ENCODE measurements at places on chromosomes 3 and 15.

DNA sequence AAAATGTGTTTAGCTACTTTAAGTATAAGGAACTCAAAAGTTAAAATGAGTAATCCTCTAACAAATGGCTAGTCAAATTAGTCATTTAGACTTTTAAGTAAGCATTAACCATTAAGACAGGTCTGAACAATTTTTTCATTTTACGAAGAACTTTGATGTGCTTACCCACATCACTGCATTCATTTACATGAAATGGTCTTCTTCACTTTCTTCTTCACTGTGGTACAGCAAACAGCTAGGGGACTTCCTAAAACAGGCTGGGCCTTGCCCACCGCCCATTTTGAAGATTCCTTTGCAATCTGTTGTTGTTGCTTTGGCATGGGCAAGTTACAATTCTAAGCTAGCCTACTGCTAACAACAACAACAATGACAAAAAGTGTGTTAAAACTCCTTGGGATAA, 67.4 kb downstream of the CBLB start:
- DNase-seq: peak; percentile 38

- peak; percentile 84 for DNase-seq
Measured at GRCh38 chr3:69082805-69083204, 1.9 kb upstream of the ARL6IP5 start.

DNA sequence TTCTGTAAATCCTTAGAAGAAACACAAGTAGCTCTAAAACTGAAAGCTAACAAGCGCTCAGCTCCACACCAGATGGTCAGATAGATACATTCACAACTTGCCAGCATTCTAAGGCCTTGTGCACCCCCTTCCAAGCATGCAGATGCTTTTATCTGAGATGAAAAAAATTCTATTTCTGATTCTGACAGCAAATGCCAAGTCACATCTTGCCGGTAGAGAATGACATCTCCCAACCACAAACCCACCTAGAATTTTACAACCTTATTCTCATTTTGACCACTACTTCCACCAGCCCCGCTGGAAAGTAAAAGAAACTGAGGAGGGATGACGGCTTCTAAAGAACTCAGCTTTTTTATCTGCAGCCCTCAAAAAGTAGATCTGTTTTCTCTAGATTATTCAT, 57.7 kb downstream of the SUMF1 start:
- no peak for DNase-seq

DNA sequence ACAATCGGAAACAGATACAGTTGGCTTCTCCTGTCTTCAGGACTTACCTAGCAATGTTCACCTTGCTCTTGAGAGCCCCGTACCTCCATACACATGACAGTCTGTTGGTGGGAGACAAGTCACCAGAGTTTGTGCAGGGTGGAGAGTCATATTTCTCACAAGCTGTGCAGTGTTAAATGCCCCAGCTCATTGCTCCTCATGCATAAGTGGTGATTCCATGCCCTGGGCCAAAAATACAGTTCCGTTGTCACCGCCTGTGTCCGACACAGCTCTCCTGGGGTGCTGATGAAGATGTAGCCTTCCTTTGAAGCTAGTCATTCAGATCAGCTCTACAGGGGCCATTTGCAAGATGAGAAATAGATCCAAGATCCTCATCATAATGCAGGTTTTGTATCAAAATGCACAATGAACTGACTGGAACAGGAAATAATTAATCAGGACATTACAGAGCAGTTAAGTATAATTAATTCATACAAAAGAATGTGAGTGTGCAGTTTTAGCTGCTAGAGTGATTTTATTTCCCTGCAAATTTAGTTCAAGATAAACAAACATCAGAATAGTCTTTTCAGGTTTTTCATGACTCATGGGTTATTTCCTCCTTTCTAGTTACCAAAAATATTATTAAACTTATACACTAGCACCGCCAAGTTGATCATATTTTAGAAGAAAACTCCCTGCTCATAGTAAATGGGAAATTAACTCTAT, 66.5 kb downstream of the CD47 start:
- DNase-seq: no peak

DNA sequence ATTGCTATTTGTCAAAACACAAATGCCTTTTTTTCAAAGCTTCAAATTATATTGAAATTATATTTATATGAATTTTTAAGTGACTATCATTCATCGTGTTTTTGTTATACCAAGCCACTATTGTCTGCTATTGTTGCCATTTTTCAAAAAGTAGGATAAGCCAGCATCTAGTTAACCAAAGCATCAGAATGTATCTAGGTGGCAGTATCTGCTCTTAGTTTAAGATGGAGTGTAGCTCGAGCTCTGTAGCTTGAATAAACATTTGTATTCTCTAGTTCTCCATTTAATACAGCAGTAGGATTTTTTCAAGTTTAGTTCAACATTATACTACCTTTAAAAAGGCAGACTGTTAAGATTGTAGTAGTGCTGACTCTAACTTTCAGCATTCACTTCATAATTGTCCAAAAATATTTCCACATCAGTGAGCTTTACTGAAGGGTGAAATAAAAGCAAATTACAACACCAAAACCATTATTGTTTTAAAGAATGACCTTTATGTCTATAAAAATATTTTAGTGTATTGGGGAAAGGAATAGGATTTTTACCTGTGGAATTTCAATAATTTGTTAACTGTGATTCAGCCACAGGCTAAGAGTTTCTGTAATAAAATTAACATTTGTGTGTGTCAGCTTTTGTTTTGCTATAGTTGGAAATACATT, 19.6 kb upstream of the C15orf61 start:
- DNase-seq: peak; percentile 31

DNA sequence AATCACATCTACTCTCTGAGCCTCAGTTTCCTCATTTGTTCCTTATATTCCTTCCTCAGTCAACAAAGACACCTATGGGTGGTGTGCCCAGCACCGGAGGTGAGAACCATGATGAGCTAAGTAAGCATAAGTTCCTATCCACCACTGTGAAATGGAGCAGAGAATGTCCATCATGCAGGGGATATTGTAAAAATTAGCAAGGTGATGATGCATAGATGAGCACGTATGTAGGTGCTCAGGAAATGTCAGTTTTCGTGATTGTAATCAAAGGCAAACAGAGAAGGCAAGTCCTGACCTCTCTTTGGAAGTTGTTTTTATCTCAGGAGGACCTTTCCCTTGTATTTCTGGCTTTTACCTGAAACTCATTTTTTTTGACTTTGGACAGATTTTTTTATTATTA, 165.4 kb downstream of the GHSR start:
- no peak for DNase-seq

- no peak for DNase-seq
Measured at GRCh38 chr15:93348711-93349545, 259.9 kb upstream of the RGMA start.

Data from CD4-positive, alpha-beta T cell treated with Interleukin-17A for 1 hour (primary cell).